ENCODE measurements at places on chromosomes 4 and X.

GRCh38 chrX:15749642-15750610 lies 11.9 kb downstream of the CA5B start:
- DNase-seq, result no peak

DNA sequence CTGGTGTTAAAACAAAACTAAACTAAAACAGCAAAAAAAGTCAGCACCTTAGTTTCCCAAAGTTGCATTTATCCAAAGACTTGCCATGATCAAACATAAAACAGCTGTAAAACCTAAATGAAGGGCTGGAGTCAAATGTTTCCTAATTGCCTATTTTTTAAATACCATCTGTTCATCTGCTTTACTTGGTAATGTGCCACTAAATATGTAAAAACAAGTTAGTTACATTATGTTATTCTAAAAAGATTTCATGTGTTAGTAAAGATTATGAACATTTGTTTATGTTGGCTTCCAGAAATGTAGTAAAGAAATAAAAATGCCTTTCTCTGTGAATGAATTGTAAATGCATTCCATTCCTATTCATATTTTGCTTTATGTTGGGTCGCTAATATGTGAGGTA lies 977.8 kb downstream of the FSTL5 start:
- DNase-seq, result no peak

- no peak for DNase-seq
Measured at GRCh38 chr4:137090951-137091350, 441.3 kb downstream of the PCDH18 start.

DNA sequence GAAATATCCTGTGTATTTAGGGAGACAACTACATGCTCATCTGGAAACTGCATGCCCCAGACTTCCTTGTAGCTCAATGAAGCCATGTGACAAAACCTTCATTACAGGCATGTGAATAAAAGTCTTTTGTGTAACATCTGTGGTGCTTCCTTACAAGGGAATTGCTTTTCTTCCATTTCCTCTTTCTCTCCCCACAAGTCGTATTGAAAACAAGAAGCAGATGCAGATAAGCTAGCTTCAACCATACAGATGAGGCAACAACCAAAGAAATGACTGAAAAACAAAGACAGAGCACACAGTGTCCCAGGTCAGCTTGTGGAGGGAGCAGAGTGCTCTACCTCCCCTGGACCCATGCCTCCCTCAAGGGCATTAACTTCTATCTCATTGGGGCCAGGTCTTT lies 115.8 kb upstream of the INPP4B start:
- no peak for DNase-seq

GRCh38 chr4:155681886-155682285 lies 15.2 kb downstream of the GUCY1A1 start:
- DNase-seq, result no peak

DNA sequence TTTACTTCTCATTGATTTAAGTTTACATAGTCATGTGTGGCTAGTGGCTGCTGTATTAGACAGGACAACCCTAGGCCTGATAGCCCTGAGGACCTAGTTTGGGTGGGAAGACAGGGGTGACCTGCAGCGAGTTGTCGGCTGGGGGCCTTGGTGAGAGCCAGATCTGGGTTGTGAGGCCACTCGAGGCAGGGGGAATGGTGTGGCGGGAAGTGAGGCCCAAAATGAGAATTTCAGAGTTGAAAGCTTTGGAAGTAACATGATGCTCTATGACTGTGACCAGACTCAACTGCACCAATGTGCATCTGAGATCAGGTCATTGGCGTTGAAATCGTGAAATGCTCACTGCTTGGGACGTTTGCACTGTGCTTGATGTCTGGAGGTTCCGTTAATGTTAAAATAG lies 72.9 kb downstream of the TBL1X start:
- no peak for DNase-seq

- DNase-seq, result no peak
Measured at GRCh38 chr4:146142768-146143167, 32.8 kb upstream of the LSM6 start.

- no peak for DNase-seq
Measured at GRCh38 chrX:10620121-10620699, at the start of gene MID1. MID1 (minus strand) TSS chrX:10620585; CDS start chrX:10567547, 53,038 bp downstream.

- DNase-seq, result no peak
Measured at GRCh38 chr4:163048447-163048846, 118.2 kb downstream of the NAF1 start.

- no peak for DNase-seq
Measured at GRCh38 chrX:68920561-68920960, 91.7 kb downstream of the EFNB1 start.

DNA sequence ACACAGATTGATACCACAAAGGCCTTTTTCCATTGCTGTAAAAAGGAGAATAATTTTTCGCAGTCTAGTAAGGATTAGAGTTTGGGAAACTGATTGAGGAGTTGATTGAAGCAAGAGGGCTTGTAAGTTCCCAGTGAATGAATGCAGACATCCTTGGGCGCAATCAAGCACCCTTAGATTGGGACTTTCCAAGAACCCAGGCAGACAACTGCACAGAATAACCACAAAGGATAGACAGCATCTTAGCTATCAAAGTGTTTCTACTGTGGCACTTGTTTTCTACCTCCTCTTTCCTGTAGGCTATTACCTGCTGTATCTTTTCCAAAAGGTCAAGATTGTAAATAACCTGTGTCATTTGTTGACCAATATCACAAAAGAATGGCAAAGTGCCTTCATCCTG lies 2.6 kb downstream of the COX18 start:
- no peak for DNase-seq

GRCh38 chrX:54641530-54641929 lies 111.5 kb downstream of the GNL3L start:
- DNase-seq, result no peak

DNA sequence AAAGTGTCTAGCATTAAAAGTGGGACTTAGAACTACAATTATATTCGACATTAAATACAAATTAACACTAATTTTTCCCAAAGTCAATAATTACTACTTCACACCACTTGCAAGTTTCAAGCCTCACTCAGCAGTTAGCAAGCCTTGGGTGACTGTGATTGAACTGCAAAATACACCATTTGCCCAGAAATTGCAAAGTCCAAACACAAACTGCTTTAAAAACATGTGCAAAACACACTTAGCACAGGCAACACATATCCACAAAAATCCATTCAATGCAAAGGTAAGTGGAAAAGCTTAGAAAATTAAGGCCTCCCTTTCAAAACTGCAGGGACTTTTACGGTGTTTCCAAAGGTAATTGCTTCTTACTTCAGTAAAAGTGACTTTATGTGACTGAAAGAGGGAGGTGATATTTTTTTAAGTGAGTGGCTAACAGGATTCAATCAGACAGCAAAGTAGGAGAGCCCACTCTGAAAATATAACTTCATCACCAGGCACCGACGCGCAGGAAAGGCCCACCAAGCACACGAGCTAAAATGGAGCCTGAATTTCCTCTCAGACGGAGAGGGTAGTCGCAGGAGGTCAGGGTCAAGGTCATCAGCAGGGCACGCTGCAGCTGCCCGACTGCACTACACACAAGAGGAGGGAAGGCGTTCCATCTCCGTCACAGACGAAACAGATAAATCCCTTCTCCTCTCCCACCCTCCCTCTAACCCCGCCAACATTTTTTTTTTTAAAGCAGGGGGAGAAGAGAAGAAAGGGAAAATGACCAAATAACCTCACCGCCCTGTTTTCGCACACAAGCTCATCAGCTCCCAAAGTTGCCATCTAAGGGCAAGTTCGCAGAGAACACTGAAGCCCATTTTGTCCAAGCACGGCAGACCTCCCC lies 3.1 kb downstream of the ZNF827 start:
- DNase-seq, result no peak

DNA sequence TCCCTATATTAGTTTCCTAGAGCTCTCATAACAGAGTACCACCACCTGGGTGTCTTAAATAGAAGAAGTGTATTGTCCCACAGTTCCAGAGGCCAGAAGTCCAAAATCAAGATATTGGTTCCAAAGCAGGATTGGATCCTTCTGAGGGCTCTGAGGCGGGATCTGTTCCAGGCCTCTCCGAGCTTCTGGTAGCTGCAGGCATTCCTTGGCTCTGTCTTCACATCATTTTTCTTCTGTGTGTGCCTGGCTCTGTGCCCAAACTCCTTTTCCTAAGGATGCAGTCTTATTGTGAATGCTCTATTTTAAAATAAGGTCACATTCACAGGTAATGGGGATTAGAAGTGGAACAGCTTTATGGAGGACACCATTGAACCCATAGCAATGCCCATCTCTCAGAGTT lies 253.7 kb upstream of the TAPT1 start:
- DNase-seq, result no peak

DNA sequence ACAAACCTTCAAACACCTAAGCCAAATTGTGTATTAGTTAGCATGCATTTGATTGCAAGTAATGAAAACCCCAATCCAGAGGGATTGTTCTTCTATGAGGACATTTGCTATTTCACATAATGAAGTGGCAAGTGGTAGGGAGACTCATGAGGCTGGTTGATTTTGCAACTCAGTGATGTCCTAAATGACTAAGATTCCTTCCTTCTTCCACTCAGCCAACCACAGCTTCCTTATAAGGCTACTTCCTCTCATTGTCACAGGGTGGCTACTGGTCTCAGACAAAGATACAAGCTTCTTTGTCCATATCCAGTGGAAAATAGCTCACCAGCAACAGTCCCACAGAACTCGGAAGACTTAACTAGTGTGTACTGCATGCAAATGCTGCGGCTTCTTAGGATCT lies 5.3 kb upstream of the OTC start:
- no peak for DNase-seq

GRCh38 chrX:135522132-135522530 lies 1.7 kb downstream of the INTS6L start:
- DNase-seq, result no peak

- DNase-seq, result no peak
Measured at GRCh38 chrX:3651277-3651676, 62.2 kb downstream of the PRKX start.
